ENCODE measurements at places on chromosomes 2 and 18.

DNA sequence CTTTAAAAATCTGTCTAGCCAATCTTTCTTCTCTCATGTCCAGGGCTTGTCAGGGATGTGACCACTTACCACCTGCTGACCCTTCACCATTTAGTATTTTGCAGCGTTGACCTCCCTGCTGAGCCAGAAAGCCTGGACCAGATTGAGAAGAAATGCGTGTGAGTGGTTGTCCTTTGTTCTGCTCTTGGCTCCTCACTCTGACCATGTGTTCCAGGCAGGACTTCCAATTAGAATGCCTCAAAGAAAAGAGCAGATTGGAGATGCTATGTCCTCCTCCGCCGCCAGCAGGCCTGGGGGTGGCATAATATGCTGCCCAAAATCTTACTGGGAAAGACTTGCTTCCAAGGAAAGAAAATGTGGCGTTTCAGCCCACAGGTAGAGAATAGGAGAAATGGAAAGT lies 894.1 kb downstream of the SLC4A3 start:
- no peak for DNase-seq

- no peak for DNase-seq
Observed at GRCh38 chr2:207819839-207820784, 50.4 kb upstream of the FZD5 start.

- no peak for DNase-seq
Observed at GRCh38 chr2:128410035-128410757, 91.5 kb upstream of the HS6ST1 start.

DNA sequence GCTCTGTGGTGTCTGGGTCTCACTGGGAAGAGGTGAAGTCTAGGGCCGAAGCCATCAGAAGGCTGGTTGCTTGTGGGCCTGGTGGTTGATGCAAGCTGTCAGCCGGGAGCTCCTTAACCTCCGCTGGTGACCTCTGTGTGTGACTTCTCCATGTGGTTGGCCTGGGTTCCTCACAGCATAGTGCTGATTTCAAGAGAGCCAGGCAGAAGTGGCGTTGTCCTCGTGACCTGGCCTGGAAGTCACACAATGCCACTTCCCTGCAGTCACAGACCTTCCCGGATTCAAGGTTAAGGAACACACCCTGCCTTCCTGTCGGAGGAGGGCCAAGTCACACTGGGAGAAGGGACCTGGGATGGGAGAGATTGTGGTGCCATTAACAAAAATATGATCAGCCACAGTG lies 303.7 kb upstream of the HS6ST1 start:
- no peak for DNase-seq

DNA sequence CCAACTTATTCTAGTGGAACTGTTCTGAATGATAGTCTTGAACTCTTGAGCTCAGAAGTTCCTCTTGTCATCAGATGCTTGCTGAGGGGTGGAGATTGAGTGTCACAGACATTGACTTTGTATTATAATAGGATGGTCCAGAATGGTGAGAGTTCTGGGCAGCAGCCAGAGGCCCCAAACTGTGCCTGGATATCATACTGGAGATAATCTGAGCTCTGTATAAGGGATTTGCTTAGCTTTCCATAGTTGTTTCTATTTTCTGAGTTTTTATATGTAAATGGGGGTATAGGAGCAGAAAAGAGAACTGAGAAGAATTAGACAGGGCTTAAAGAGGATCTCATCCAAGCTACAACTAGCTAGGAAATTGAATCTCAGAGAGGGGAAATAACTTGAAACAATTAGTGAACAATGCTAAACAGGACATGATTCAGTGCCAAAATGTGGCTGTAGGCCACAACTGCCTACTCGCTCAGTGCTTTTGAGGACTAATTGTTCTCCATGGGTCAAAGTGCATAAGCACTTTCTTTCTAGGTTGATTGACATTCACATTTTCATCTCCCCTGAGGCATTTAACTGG lies 10.1 kb upstream of the LCLAT1 start:
- DNase-seq: no peak

DNA sequence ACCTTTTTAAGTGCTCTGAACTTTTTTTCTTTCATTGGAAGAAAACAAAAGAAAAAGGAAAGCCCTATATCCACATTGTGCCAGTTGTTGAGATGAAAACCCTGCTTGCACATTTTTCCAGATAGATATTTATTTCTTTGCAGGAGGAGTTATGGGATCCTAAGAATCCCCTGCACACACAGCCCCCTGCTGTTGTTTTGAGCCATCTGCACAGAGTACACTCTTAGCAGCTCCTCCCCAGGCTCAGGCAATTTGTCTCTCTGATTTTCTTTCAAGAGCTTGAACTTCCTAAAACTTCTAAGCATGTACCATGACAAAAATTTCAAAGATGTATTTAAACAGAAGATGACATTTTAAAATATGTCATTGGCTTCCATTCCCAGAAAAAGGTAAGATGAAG lies 436.9 kb downstream of the METTL4 start:
- DNase-seq: no peak

DNA sequence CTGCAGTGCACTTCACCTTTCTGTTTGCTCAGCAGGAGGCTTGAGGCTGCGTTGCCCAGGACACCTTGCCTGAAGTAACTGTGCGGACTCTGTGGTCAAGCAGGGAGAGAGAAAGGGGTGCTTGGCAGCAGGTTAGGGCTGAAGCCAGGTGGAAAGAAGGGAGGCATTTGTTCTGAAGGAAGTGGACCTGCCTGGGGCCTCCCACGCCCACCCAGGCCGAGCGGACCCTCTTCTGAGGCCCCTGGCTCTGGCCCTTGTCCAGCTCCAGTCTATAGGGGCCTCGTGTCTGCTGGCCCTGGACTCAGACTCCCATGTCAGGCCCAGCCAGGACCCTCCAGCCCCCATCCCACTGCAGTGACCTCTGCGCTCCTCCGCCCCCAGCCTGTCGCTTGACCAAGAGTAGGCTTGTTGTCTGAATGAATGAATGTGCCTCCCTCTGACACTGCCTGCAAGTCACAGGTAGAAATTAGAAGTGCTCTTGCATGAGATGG lies 2.5 kb downstream of the SNED1 start:
- no peak for DNase-seq

- DNase-seq: no peak
Observed at GRCh38 chr2:102076512-102076911, 66.0 kb upstream of the IL1R1 start.

DNA sequence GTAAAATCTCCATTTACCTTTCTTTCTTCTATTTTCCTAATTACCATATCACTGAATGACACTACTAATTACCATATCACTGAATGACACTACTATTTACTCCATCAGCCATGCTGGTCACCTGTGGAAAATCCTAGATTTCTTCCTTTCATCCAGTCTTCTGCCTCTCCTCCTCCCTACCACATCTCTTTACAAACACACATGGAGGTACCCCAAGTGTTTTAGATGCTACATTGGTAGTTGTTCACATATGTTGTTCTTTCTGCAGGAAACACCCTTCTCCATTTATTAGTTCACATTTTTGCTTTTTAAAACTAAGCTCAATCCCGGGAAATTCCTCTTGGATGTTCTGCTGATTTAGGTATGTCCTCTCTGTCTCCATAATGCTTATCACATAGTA lies 134.0 kb downstream of the IKZF2 start:
- DNase-seq: no peak

GRCh38 chr2:209121691-209122090 lies 302.2 kb upstream of the MAP2 start:
- no peak for DNase-seq

DNA sequence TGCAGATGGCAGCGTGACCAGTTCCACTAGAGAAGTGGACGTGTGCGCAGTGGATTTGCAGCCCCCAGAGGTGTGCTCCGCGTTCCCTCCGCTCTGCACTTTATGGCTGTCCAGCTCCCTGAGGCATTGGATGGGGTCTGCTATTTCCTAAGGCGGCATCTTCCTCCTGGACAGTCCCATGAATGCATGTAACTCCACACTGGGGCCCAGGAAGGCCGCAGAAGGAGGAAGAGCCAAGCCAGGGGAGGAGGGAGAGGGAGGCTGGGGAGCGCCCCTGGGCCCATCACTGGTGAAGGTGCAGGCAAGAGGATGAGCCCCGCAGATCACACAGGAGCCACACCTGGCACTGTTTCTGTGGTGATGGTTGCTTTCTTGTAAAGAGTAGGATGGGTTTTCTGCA lies 99.1 kb downstream of the PTGR3 start:
- no peak for DNase-seq

- DNase-seq: no peak
Observed at GRCh38 chr2:68412127-68412819, 47.2 kb downstream of the PLEK start.

GRCh38 chr2:147097747-147098146 lies 747.1 kb upstream of the ACVR2A start:
- no peak for DNase-seq

DNA sequence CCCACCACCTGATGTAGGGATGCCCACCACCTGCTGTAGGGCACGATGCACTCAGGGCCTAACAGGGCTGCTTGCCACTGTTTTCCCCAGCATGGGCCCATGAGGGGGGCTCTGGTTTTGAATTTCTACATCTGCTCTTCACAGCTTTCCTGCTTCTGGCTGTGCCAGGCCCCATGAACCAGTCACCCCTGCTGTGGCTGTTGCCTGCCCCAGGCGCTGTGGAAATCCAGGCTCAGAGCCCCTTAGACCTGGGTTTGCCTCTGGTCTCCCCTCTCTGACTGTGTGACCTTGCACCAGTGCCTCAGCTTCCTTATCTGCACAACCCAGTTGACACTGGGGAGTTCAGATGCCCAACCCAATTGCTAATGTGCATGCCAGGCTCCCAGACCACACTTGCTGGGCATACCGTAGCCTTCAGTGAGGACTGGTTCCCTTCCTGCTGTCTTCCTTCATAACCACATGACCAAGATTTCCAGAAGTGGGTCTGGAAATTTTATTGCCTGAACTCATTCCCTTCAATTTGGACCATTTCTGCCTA lies 6.0 kb upstream of the MLPH start:
- DNase-seq: no peak

GRCh38 chr2:104944495-104944894 lies 90.6 kb downstream of the POU3F3 start:
- no peak for DNase-seq

- no peak for DNase-seq
Observed at GRCh38 chr2:102336502-102336945, 19.1 kb upstream of the IL18R1 start.

- no peak for DNase-seq
Observed at GRCh38 chr2:176121190-176122051, 1.1 kb upstream of the HOXD9 start.

DNA sequence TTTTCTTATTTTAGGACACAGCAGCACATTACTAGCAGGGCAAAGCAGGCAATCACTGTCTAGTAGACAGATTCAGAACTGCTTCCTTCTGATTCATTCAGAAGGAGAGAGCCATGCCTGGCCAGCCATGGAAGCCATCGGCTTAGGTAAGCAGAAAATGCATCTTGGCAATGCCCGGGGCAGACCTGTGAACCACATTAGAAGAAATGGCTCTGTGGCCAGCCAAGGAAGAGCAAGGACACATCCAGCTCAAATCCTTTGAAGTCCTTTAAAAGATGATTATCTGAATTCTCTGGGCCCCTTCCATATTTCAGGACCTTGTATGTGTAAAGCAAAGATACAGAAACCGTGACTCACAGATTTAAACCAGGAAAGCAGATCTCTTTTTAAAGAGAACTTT lies 227.4 kb downstream of the PID1 start:
- DNase-seq: no peak

GRCh38 chr18:49285627-49286026 lies 174.8 kb downstream of the DYM start:
- no peak for DNase-seq

DNA sequence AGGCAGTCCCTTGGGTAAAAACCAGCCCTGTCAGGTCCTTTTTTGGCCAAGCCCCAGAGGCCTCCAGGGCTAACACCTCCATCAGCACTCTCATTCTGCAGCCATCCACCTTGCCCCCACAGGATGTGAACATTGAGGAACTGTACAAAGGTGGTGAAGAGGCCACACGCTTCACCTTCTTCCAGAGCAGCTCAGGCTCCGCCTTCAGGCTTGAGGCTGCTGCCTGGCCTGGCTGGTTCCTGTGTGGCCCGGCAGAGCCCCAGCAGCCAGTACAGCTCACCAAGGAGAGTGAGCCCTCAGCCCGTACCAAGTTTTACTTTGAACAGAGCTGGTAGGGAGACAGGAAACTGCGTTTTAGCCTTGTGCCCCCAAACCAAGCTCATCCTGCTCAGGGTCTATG lies 7.3 kb downstream of the IL1F10 start:
- no peak for DNase-seq

DNA sequence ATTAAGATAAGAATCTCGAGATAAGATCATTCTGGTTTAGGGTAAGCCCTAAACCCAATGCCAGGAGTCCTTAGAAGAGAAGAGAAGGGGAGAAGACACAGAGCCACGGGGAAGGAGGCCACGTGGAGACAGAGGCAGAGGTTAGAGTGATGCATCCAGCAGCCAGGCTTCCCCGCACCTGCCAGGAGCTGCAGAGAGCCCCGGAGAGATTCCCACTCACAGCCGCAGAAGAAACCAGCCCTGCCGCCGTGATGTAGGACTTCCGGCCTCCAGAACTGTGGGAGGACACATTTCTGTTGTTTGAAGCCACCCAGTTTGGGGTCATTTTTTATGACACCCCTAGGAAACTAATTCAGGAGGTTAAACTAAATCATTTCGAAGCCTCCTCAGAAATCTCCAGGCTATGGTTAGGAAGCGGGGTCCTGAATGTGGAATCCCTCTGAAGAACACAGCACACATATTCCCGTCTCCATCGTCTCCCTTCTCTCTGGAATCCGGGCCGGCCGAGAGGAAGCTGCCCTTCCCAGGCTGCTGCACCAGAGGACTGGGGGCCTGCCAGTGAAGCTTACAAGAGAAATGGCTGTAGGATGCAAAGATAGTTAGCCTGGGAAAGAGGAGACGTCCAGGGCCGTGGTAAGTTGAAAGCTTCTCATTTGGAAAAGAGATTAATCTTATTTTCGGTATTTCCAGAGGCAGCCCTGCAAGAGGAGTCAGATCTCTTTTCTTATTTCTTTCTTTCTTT lies 156.6 kb downstream of the TWIST2 start:
- DNase-seq: no peak

- DNase-seq: no peak
Observed at GRCh38 chr2:18047213-18047611, 168.7 kb downstream of the KCNS3 start.

GRCh38 chr18:13492314-13492713 lies 234.0 kb downstream of the FAM210A start:
- DNase-seq: no peak

GRCh38 chr2:43129676-43130547 lies 96.5 kb downstream of the ZFP36L2 start:
- DNase-seq: peak; percentile 44

- DNase-seq: no peak
Observed at GRCh38 chr2:221551864-221552263, 20.2 kb downstream of the EPHA4 start.

GRCh38 chr2:240295256-240296103 lies 140.0 kb upstream of the GPC1 start:
- DNase-seq: no peak

GRCh38 chr2:136613096-136613495 lies 152.2 kb upstream of the THSD7B start:
- no peak for DNase-seq

DNA sequence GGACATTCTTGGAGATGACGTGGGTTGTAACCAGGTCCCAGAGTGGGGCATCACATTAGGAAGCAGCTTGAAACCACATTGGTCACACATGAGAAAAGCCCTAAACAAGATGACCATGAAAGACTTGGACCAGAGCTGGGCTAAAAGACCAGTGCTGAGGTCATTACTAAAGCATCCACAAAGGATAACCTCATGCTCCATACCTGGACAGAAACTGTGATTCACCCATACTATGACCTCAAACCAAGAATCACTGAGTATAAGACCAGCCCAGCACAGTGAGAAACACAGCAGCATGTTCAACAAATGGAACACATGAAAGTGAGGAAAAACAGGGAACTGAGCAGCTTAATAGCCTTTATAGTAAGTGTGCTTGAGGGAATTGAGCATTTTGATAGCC lies 635.5 kb upstream of the NETO1 start:
- no peak for DNase-seq

GRCh38 chr18:24770311-24771024 lies 310.0 kb downstream of the HRH4 start:
- no peak for DNase-seq
